Activated CD4-positive, alpha-beta memory T cell treated with anti-CD3 and anti-CD28 coated beads for 36 hours (primary cell): ENCODE measurements at places on chromosomes 2 and 18. TPM values are rescaled to one million over a fixed set of nuclear protein-coding genes. Genes with fewer than 3 reads are reported as not detected.

GRCh38 chr18:77948567-77948966, 698.9 kb downstream of the GALR1 start:
- DNase-seq: no peak
- no peaks in the 10 kb centered on the region for H3K36me3 ChIP-seq
- H3K27ac ChIP-seq: no peak overlapping the region
- no peak overlapping the region for H3K4me3 ChIP-seq
- no peaks in the 10 kb centered on the region for H3K27me3 ChIP-seq
- H3K4me1 ChIP-seq: no peaks in the 10 kb centered on the region

DNA sequence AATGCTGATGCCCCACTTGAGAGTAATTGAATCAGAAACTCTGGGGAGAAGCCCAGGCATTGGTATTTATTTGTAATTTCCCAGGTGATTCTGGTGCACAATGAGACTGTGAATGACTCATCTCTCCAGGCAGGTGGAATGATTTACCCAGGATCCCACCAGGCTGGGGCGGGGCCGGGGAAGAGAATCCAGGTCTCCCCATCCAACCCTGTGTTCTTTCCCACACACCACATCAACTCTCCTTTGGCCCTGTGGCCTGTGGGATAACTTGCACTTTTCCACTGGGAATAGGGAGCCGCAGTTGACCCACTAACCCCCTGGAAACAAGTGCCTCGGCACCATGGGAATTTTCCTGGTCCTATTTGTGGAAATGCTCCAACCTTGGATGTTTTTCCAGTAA, 409.8 kb downstream of the ZNF521 start:
- no peaks in the 10 kb centered on the region for H3K27me3 ChIP-seq
- no peak for DNase-seq
- no peaks in the 10 kb centered on the region for H3K36me3 ChIP-seq
- no peak overlapping the region for H3K4me3 ChIP-seq
- H3K4me1 ChIP-seq: no peaks in the 10 kb centered on the region

- no peaks in the 10 kb centered on the region for H3K36me3 ChIP-seq
- peaks cover 14% of the 10 kb centered on the region for H3K27me3 ChIP-seq
- H3K27ac ChIP-seq: no peak overlapping the region
- no peaks in the 10 kb centered on the region for H3K4me1 ChIP-seq
Measured at GRCh38 chr2:235940330-235940729, 227.9 kb downstream of the GBX2 start.

DNA sequence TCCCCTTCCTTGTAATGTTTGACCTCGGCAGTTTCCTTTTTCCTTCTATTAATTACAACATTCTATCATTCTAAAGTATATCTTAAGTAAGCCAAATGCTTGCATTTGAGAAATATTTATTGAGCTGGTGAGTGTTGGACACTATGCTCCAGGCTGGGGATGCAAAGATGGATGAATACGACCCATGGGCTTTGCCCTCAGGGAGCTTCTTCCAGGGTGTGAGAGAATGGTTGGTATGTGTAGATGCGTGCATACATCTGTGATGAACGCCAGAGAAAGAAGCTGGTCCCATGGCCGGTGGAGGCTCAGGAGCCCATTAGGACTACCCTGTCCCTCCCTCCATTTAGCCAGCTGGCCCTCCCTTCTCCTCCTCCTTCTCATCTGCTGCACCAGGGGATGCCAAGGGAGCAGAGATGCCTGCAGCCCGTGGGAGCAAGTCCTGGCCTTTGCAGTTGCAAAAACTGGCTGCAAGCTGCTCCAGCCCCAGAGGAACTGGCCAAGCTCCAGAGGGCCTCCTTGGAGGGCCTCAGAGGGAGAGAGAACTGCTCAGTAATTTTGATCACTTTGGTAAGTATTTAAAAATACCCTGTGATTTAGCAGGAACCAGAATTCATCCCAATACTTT, 65.7 kb upstream of the FOSL2 start:
- peaks cover 16% of the 10 kb centered on the region for H3K36me3 ChIP-seq
- no peak overlapping the region for H3K4me3 ChIP-seq
- H3K27ac ChIP-seq: no peak overlapping the region
- no peaks in the 10 kb centered on the region for H3K27me3 ChIP-seq

GRCh38 chr2:127048969-127049897, 57.7 kb downstream of the BIN1 start:
- H3K4me3 ChIP-seq: no peak overlapping the region
- peaks cover 5% of the 10 kb centered on the region for H3K36me3 ChIP-seq
- no peak for DNase-seq
- peaks cover 2% of the 10 kb centered on the region for H3K4me1 ChIP-seq

SLC14A1 gene
- total RNA-seq: 0.80 TPM

DNA sequence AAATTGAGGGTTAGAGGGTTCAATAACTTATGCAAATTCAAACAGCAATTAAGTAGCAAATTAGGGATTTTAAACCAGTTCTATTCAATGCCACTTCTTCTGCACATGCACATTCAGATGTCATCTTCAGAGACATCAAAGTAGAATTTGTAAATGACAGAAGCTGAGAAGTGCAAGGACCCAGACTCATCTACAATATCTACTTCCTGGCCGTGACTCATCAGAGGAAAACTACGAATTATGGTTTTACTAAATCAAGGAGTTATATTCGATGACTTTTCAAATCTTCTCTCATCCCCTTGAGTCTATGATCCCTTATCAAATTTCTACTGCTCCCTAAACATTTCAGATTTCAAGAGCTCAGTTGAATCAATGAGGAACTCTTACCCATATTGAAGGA, 20.0 kb upstream of the STAT4 start:
- H3K36me3 ChIP-seq: no peaks in the 10 kb centered on the region
- no peak overlapping the region for H3K27ac ChIP-seq
- no peaks in the 10 kb centered on the region for H3K27me3 ChIP-seq
- no peak overlapping the region for H3K4me3 ChIP-seq
- no peak for DNase-seq
- H3K4me1 ChIP-seq: peaks cover 49% of the 10 kb centered on the region

- no peak overlapping the region for H3K4me3 ChIP-seq
- DNase-seq: no peak
- peaks cover 12% of the 10 kb centered on the region for H3K4me1 ChIP-seq
- H3K36me3 ChIP-seq: peaks cover 29% of the 10 kb centered on the region
Measured at GRCh38 chr18:42087235-42087634, 132.2 kb downstream of the PIK3C3 start.

RUFY4 gene
- total RNA-seq: 0.93 TPM

DNA sequence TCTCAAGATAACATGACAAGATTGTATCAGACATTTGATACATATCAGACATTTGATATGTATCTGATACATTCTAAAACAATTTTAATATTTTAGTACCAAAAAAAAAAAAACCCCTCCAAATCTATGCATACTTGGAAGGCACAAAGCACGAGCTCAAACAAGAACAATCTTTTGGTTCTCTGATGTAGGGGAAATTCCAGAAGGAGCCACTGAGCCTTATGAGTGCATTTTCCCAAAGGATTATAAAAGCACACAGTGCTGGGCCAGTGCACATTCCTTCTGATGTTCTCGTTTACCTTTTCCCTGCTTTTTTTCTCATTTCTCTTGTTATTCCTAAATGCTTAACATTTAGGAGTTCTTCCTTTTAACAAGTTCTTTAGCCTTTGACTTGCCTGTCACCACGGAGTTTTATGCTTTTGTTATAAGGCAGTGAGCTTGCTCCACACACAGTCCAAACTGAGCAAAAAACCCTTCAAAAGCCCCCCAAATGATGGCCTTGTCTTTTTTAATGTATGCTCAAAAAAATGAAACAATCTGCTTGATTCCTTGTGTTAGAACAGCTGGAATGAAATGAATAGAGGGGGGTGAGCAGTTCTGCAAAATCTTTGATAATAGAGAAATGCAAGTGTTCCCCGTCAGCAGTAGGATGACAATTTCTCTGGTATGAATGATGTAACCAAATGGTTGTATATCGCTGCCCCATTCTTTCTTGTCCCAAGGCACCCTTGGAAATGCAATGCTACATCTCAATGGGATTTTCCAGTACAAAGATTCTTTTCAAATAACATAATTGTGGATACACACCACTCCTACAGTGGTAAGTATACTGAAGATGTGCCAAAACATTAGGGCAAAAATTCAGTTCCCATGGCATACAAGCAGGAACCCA, 597.2 kb upstream of the ZEB2 start:
- DNase-seq: no peak
- no peaks in the 10 kb centered on the region for H3K4me1 ChIP-seq
- H3K4me3 ChIP-seq: no peak overlapping the region
- no peaks in the 10 kb centered on the region for H3K36me3 ChIP-seq
- no peaks in the 10 kb centered on the region for H3K27me3 ChIP-seq
- H3K27ac ChIP-seq: no peak overlapping the region

ELOA2 gene
- total RNA-seq: not detected

TEX44 gene
- total RNA-seq: not detected

UGT1A3 gene
- not detected for total RNA-seq

- H3K36me3 ChIP-seq: no peaks in the 10 kb centered on the region
- no peaks in the 10 kb centered on the region for H3K4me1 ChIP-seq
- DNase-seq: no peak
- H3K27ac ChIP-seq: no peak overlapping the region
Measured at GRCh38 chr2:193584522-193584938, 1389.8 kb upstream of the TMEFF2 start.

- peaks cover 6% of the 10 kb centered on the region for H3K36me3 ChIP-seq
- no peaks in the 10 kb centered on the region for H3K27me3 ChIP-seq
- H3K4me3 ChIP-seq: no peak overlapping the region
- H3K27ac ChIP-seq: peak overlapping the region; percentile 47
- no peak for DNase-seq
- peaks cover 24% of the 10 kb centered on the region for H3K4me1 ChIP-seq
Measured at GRCh38 chr2:7721413-7721995, 804.3 kb downstream of the RNF144A start.

DNA sequence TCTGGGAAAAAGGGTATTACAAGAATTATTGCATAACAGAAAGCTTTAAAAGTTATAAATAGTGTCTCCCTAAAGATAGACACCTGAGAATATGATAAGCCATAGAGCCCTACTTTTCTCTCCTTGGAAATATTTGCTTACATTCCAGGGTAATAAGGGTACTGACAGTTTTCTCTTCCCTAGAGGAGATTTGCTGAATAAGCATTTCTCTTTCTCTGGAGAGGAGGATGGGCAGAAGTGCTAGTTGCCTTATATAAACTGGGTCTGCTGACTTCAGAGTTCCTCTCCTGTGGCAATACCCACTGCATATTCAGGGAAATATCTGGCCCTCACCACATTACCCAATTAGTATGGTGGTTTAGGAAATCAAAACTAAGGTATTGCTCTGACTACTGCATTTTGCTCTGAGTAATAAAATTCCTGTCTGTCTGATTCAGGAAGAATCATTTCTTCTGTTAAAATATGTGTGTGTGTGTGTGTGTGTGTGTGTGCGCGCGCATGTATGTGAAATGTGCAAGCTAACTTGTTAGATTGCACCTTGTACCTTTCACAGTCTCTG, 1391.3 kb downstream of the DSC3 start:
- no peak overlapping the region for H3K4me3 ChIP-seq
- no peaks in the 10 kb centered on the region for H3K27me3 ChIP-seq
- no peaks in the 10 kb centered on the region for H3K36me3 ChIP-seq
- no peak for DNase-seq

GRCh38 chr18:74929110-74929509, 279.8 kb downstream of the PTGR3 start:
- no peak for DNase-seq
- no peaks in the 10 kb centered on the region for H3K4me1 ChIP-seq
- no peak overlapping the region for H3K27ac ChIP-seq
- no peak overlapping the region for H3K4me3 ChIP-seq
